Fibroblast of skin of abdomen (primary cell): ENCODE measurements at places on chromosomes 12 and 14.

- DNase-seq: no peak
Observed at GRCh38 chr12:81440001-81440400, 319.1 kb downstream of the PPFIA2 start.

DNA sequence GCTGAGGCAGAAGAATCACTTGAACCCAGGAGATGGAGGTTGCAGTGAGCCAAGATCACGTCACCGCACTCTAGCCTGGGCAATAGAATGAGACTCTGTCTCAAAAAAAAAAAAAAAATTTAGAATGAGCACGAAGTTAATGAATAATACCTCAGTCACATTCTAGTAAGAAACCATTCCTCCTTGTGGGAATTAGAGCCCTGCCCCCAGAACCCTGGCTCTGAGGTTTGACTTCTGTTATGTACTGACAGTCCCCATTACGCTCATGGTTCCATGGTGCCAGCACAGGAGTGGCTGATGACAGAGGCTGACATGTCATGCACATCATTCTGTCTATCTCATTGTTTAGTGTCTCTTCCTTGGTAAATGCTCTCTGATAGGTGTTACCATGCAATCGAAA, 132.6 kb upstream of the FGD4 start:
- no peak for DNase-seq

GRCh38 chr14:92323011-92323915, at the start of gene SLC24A4:
TSS of gene SLC24A4 (plus strand) at chr14:92323165. CDS start at chr14:92323831, 666 bp downstream.
- no peak for DNase-seq

GRCh38 chr12:124109760-124110159, 136.7 kb downstream of the ZNF664 start:
- DNase-seq: no peak

- DNase-seq: peak; percentile 3
Observed at GRCh38 chr12:131454418-131455217, 256.3 kb upstream of the SFSWAP start.

GRCh38 chr14:44625098-44625497, 118.0 kb upstream of the FSCB start:
- DNase-seq: no peak

GRCh38 chr14:65211341-65211987, 109.1 kb upstream of the MAX start:
- peak; percentile 86 for DNase-seq

DNA sequence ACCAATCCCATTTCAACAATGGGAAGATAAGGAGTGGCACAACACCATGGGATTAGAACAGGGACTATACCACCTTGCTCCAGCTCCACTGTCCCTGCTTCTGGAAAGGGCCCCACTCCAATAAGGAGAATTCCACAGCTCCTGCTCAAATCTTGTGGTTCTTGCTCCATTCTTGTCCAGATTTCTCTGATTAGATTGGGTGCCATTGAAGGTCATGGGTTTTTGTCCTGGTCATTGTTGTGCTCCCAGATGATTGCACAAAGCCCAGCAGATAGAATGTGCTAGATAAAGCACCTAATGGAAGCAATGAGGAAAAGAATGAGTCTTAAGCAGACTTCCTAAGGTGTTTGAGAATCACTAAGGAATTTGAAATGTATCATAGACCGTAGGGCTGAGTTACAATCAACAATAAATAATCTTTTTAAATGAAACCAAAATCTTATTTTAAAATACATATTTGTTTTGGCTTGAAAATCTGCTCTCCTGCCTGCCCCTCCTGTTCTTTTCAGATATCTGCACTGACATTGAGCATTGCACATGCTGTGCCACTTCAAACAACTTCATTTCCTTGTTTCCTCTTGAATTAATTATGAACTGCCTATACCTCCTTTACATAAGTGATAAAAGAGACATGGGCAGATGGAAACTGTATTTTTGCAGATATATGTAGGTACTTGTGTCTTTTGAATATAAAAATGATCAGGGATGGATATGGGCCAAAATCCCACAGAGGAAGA, 115.9 kb downstream of the FGD4 start:
- no peak for DNase-seq

DNA sequence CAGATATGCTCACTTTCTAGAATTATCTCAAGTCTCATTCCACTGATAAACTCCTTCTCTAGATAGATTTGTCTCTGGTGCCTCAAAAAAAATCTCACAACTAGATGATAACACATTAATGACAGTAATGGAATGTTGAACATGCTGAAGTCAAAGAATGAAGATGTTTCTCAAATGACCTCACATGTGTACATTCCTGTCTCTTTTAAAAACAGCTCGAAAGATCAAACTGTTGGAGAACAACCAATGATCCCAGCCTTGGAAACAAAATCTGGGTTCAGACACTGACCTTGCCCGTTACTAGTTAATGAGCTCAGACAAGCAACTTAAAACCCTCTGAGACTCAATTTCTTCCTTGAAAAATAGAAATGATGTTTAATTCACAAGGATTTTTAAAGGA, 44.7 kb upstream of the KCNJ8 start:
- DNase-seq: peak; percentile 57

GRCh38 chr12:111624540-111624939, 25.4 kb upstream of the ATXN2 start:
- DNase-seq: no peak

GRCh38 chr14:72652179-72652578, 241.7 kb downstream of the DPF3 start:
- peak; percentile 79 for DNase-seq

- no peak for DNase-seq
Observed at GRCh38 chr12:57092876-57093414, 4.0 kb downstream of the NAB2 start.

- peak; percentile 94 for DNase-seq
Observed at GRCh38 chr12:124786061-124786964, 77.4 kb downstream of the SCARB1 start.

- peak; percentile 94 for DNase-seq
Observed at GRCh38 chr12:98352218-98352811, 163.1 kb upstream of the TMPO start.

- DNase-seq: peak; percentile 79
Observed at GRCh38 chr12:80472911-80473500, 29.0 kb downstream of the PTPRQ start.

- peak; percentile 14 for DNase-seq
Observed at GRCh38 chr14:102717276-102717675, 60.0 kb upstream of the TRAF3 start.
